ENCODE measurements at places on chromosomes 3 and 15. TPM values are rescaled to one million over a fixed set of nuclear protein-coding genes. Genes with fewer than 3 reads are reported as not detected.

Gene DPPA2
- total RNA-seq: not detected

Gene RBP2
- not detected for total RNA-seq

Gene TMEM212
- not detected for total RNA-seq

Gene SLC9C1
- total RNA-seq: 0.56 TPM

Gene PLSCR5
- not detected for total RNA-seq

Gene HDAC11
- 9.8 TPM for total RNA-seq

Gene ANKRD63
- total RNA-seq: not detected

Gene GOLGA8T
- total RNA-seq: 0.28 TPM

Gene PRSS50
- not detected for total RNA-seq

Gene LRRC2
- total RNA-seq: 3.6 TPM

Gene BFSP2
- not detected for total RNA-seq

Gene SEMA5B
- total RNA-seq: under 0.01 TPM

Gene SATB1
- total RNA-seq: 21.1 TPM

Gene MTMR10
- total RNA-seq: 10.7 TPM

Gene DOCK3
- total RNA-seq: 0.28 TPM

Gene LMAN1L
- total RNA-seq: not detected

Gene TP63
- total RNA-seq: 0.28 TPM

Gene CLCN2
- total RNA-seq: 3.3 TPM

Gene CFAP91
- total RNA-seq: 0.85 TPM

Gene EEFSEC
- 9.6 TPM for total RNA-seq

Gene CORO2B
- total RNA-seq: 12.3 TPM

Gene SERPINI2
- not detected for total RNA-seq

Gene CCDC13
- total RNA-seq: 0.19 TPM

Gene KBTBD13
- not detected for total RNA-seq

Gene FBXW12
- 0.28 TPM for total RNA-seq

Gene CASR
- not detected for total RNA-seq

Gene GUCA1C
- not detected for total RNA-seq

Gene B3GALNT1
- 28.8 TPM for total RNA-seq

Gene UBA7
- 24.7 TPM for total RNA-seq

Gene DGKG
- 4.4 TPM for total RNA-seq

Gene A4GNT
- total RNA-seq: not detected

Gene NOX5
- total RNA-seq: under 0.01 TPM

Gene CGNL1
- total RNA-seq: 3.1 TPM

Gene C3orf18
- 22.0 TPM for total RNA-seq

Gene OR5K3
- total RNA-seq: not detected

Gene SQOR
- 113 TPM for total RNA-seq

Gene CLRN1
- not detected for total RNA-seq

Gene PLCH1
- total RNA-seq: under 0.01 TPM

Gene ALDH1L1
- 4.8 TPM for total RNA-seq

Gene CCDC32
- total RNA-seq: 21.7 TPM

Gene GPR176
- total RNA-seq: 250 TPM

Gene ROPN1
- not detected for total RNA-seq

Gene OR5K2
- total RNA-seq: not detected

Gene RTP4
- 0.58 TPM for total RNA-seq

Gene RLBP1
- total RNA-seq: not detected

Gene COLQ
- total RNA-seq: under 0.01 TPM

Gene RASL12
- total RNA-seq: 1.1 TPM

Gene SCAMP5
- 4.0 TPM for total RNA-seq

Gene MASP1
- total RNA-seq: 6.2 TPM

Gene HES1
- total RNA-seq: 6.9 TPM

Gene MGLL
- total RNA-seq: 55.2 TPM

Gene IL5RA
- total RNA-seq: not detected

Gene LRRC31
- not detected for total RNA-seq

Gene CCNDBP1
- total RNA-seq: 97.2 TPM

Gene TRMT10C
- 32.2 TPM for total RNA-seq

Gene NRROS
- total RNA-seq: 0.58 TPM
